Brain (organoid and tissue), 16 donors: ENCODE measurements at places on chromosomes 5 and 9.

GRCh38 chr5:19920761-19921160, 67.2 kb downstream of the CDH18 start:
- no peak for DNase-seq

GRCh38 chr9:85040146-85040545, 370.6 kb downstream of the NTRK2 start:
- no peak for DNase-seq

- peak; percentile 31 for DNase-seq
Observed at GRCh38 chr9:4116071-4116581, 183.7 kb downstream of the GLIS3 start.

DNA sequence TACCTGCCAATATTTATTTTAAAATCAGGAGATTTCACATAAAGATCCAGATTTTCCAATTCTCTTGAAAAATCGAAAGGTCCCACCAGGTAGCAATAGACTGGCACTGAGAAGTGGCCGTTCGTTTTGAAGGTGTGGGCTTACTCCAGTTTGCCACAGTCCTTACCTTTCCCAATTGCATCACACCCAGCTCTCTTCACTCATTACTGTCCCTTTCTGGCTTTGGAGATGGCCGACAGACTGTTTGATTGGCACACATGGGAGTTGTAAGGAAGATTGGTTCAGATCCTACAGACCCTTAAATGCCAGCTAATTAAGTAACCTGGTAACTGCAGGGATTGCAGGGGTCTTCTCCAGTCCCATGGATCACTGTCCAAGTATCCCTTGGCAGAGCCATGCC, 68.7 kb upstream of the LARP1 start:
- DNase-seq: no peak

DNA sequence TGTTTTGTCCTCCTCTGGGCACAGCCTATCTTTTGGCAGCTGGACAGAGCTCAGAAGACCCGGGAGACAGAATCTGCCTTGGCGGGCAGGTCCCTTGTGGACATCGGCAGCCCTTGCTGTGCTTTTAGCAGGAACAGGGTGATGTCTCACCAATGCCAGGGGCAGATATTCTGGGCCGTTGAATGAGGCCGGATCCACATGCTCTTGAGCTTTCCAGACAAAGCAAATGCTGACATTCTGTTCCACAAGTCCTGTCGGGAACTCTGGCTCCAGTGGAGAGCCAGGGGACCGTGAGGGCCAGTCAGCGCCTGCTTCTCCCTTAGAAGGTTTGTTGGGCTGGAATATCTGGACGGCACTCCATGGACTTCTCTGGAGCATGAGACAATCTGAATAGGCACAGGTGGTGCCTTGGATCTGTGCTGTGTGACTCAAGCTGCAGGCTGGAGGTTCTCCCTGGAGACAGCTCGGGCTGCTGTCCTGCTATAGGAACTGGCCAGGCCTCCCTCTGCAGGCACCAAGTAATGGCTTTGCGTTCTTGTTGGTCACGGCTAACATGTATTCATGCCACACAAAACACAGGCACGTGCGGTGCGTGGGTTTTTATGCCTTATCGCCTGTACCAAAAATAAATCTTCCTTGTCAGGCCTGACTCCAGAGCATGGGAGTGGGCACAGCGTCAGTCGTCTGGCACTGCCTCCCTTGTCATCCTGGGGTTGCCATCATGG, 80.3 kb downstream of the GADD45G start:
- peak; percentile 42 for DNase-seq

DNA sequence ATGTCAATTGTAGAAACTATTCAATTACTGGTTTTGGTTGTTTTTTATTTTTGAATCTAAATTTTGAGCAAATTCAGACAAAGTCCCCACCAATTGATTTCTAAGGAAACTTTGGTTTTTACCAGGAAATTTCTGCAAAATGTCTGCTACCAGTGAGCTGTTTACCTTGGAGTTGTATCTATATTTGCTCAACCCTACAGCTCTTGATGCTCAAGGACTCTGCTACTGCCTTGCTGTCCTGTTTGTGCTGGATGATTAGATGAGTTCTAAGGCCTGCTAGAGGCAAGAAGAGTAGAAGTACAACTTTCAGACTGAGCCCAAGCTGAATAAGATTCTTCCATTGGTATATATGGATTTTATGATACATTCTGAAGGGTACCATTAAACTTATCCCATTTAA, 42.6 kb upstream of the KIF2A start:
- DNase-seq: no peak

GRCh38 chr5:65742565-65743231, 20.7 kb downstream of the NLN start:
- DNase-seq: peak; percentile 56

- DNase-seq: no peak
Observed at GRCh38 chr9:77604316-77604715, 43.8 kb downstream of the GNA14 start.

DNA sequence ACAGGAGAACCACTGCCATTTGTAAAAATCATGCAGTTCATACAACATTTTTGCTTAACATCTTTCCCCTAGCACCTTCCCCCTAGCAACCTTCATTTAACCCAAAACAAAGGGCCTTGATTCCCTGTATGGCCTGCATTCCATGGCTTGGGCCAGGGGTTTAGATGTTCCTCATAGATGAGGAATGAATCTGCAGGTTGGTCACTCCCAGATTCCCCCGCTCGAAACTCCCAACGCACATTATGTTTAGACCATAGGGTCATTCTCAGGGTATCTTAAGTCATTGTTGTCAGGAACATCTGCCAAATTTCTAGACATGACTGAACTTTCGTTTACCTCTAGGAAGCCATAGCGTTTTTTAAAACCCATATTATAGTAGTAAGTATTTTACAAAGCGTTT, 282.2 kb upstream of the VLDLR start:
- no peak for DNase-seq

DNA sequence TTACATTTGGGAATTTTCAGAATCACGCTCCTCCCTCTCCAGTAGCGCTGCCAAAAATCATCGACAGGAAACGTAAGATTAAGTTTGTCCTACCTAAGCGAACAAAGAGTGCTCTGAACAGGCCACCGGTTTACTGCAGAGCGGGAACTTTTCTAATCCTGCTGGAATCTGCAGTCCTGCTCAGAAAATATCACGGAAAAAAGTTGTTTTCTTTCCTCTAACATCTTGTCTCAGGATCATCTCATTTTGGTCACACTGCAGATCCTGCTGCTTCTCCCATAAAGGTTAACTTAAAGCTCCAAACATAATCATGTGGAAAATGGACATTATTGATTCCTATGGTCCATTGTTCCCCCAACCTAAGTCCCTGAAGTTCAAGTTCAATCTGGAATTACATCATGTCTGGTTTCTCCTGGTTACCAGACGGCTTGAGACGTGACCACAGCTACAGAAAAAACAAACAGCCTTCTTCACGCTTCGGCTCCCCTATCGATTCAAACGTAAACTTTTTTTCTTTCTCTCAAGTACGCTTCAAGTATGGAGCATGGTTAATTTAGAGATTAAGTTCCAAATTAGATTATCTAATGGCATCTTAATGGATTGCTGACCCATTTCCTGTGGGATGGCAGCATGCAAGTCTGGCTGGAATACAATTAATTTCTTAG, 217.6 kb downstream of the NFIB start:
- DNase-seq: peak; percentile 76

DNA sequence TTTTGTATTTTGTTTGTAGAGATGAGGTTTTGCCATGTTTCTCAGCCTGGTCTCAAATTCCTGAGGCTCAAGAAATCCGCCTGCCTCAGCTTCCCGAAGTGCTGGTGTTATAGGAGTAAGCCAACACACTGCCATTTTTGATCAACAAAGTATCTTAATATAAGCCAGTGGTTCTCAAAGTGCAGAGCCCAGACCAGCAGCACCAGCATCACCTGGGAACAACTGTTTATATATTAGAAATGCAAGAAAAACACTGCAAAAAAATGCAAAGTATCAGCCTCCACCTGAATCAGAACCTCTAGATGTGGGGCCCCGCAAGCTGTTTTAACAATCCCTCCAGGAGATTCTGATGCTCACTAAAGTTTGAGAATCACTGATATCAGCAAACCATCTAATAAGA, 6.2 kb downstream of the IL17B start:
- DNase-seq: no peak

DNA sequence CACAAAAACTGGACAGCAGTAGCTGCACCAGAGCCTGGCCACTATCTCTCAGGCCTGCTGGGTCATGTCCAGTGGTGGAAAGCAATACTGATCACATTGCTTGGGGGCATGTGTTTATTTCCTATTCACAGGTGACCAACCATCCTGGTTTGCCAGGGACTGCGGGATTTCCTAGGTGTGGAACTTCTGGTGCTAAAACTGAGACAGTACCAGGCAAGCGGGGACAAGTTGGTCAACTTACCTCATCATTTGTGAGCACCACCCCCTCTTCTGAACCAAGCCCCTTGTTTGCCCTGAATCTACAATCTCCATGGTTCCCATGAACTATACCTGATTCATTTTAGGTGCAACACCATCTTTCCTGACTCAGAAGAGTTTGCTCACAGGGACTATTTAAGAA, 81.3 kb downstream of the TNC start:
- no peak for DNase-seq

- DNase-seq: no peak
Observed at GRCh38 chr9:4371108-4371507, 71.2 kb upstream of the GLIS3 start.

DNA sequence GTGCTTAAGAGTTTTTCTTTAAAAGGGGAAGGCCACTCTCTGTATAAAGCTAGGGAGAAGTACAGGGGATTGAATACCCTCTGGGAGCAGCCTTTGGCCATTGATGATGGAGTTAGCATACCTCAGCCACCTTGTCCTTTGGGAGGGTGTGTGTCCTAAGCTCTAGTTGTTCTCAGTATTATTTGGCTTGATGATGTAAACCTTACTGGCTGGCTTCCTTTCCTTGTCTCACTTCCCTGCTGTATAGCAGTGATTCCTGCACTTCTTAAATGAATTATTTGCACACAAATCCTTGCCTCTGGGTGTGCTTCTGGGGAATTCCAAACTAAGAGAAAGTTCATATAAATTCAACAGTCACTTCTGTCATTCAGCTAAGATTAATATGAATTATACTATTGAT, 234.9 kb upstream of the RIOK2 start:
- no peak for DNase-seq

DNA sequence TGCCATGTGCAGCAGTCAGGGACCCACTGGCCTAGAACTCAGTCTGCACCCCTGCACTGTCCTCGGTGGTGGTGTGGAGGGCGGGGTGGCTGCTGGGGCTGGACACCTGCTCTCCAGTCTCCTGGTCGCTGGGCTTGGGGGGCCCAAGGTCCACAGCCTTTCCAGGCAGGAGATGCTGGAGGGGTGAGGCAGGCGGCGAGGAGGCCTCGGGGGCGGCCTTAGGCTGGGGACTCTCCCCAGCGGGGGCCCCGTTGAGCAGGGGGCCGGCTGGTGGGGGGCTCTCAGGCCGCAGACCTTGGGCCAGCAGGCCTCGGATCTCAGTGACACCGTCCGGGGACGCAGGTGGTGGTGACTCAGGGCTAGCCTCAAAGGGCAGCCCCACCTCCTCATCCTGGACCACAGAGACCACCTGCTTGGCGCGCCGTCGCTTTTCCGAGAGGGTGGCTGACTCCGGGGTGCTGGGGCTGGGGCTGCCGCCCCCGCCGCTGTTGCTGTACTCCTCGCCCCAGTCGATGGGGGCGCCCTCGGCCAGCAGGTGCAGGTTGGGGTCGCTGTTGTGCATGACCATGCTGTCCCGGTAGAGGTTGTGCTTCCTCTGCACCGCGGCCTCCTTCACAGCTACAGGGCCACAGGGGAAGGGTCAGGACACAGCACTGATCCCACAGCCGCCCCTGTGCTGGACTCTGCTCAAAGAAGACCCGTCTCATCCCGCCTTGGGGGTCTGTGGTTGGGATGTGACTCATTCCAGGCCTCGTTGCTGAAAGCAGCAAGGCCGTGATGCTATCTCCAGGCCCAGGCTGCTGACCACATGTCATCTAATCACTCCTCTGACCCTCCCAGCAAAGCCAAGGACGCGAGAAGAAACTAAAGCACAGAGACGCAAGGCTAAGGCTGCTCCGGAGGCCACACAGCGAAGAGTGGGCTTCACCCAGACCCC, 55.8 kb downstream of the LRSAM1 start:
- DNase-seq: no peak

DNA sequence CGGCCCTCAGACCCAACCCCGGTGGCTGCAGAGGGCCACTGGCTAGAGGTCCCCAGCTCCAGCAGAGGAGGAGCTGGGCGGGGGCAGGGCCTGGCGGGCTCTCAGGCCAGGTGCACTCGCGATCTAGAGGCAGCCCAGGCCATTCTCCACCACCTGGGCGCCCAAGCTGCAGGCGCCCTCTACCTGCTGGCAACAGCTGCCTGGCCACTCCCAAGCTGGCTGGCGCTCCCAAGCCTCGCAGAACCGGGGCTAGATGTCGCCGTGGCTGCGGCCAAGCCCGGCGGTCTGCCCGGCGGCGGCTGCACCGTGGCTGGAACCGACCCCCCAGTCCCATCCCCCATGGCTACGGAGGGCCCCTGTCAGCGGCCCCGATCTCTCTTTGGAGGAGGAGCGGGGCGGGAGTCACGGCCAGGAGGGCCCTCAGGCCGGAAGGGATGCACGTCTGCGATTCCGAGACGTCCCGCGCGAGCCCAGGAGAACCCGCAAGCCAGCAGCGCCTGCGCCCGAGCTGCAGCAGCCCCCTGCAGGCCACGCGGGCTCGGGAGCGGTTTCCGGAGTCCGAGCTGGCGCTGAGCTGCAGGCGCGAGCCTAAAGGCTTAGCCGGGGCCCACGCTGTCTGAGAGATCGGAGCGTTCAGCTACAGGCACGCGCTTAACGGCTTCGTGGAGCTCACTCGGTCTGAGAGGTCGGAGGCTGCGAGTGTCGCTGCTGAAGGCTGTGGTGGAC, 44.3 kb upstream of the BICD2 start:
- peak; percentile 81 for DNase-seq

GRCh38 chr9:88574953-88575352, 40.0 kb downstream of the NXNL2 start:
- peak; percentile 10 for DNase-seq

DNA sequence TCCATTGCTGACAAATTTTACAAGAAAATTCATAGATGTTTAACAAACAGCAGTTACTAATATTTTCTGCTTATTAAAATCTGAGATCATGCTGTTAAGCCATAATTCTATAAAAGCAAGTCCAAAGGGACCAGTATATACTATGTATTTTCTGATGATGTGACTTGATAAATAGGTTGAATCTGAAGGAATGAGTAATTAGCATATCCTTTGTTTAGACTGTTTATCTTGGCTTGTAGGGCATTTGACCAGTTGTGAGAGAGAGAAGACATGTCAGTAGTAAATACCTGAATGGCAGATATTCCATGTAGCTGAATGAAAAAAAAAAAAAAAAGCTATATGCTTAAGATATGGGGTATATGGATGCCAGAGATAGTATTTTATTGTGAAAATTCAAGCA, 14.6 kb downstream of the CPEB4 start:
- DNase-seq: no peak

GRCh38 chr9:24479361-24480059, 66.2 kb downstream of the IZUMO3 start:
- DNase-seq: peak; percentile 11

- peak; percentile 43 for DNase-seq
Observed at GRCh38 chr5:146797658-146798057, 80.9 kb downstream of the PPP2R2B start.

- DNase-seq: no peak
Observed at GRCh38 chr9:116287721-116288120, 134.1 kb downstream of the PAPPA start.
